ENCODE measurements at places on chromosomes 13 and 19. TPM values are rescaled to one million over a fixed set of nuclear protein-coding genes. Genes with fewer than 3 reads are reported as not detected.

TSHZ3 gene
- 8.1 TPM for total RNA-seq

CERS1 gene
- total RNA-seq, result 30.6 TPM

TGFBR3L gene
- total RNA-seq, result 0.21 TPM

TUBA3C gene
- not detected for total RNA-seq

OVOL3 gene
- not detected for total RNA-seq

FUT6 gene
- not detected for total RNA-seq

SHISA7 gene
- total RNA-seq, result not detected

BEST2 gene
- 0.05 TPM for total RNA-seq

NAPSA gene
- 0.48 TPM for total RNA-seq

SLAIN1 gene
- 0.10 TPM for total RNA-seq

ACP7 gene
- not detected for total RNA-seq

CEACAM3 gene
- total RNA-seq, result not detected

RUVBL2 gene
- total RNA-seq, result 106 TPM

LIM2 gene
- not detected for total RNA-seq

PLPPR3 gene
- 0.26 TPM for total RNA-seq

CYP2S1 gene
- not detected for total RNA-seq

CD70 gene
- 0.64 TPM for total RNA-seq

ESD gene
- total RNA-seq, result 146 TPM

CGB1 gene
- not detected for total RNA-seq

NUDT15 gene
- 16.8 TPM for total RNA-seq

TMEM86B gene
- total RNA-seq, result 0.73 TPM

PRDX2 gene
- 130 TPM for total RNA-seq

TEX29 gene
- not detected for total RNA-seq

COX7A1 gene
- total RNA-seq, result not detected

PPP1R13L gene
- 0.73 TPM for total RNA-seq

IL4I1 gene
- total RNA-seq, result 0.35 TPM

METTL21C gene
- not detected for total RNA-seq

CACNG6 gene
- total RNA-seq, result 30.8 TPM

PROZ gene
- not detected for total RNA-seq

RXFP2 gene
- total RNA-seq, result not detected

ACOD1 gene
- not detected for total RNA-seq

LILRA1 gene
- not detected for total RNA-seq

IGFL3 gene
- not detected for total RNA-seq

WDR87 gene
- total RNA-seq, result not detected

VSTM1 gene
- not detected for total RNA-seq

PSG1 gene
- total RNA-seq, result 16.3 TPM

LSR gene
- total RNA-seq, result 0.43 TPM

FCHO1 gene
- not detected for total RNA-seq

ZNF177 gene
- total RNA-seq, result 1.7 TPM

C19orf73 gene
- not detected for total RNA-seq

CYP4F8 gene
- total RNA-seq, result not detected

ZNF90 gene
- not detected for total RNA-seq

ZNF555 gene
- total RNA-seq, result 29.1 TPM

ZNF844 gene
- 3.1 TPM for total RNA-seq

POSTN gene
- total RNA-seq, result 144 TPM

AMER2 gene
- total RNA-seq, result not detected

PPP1R37 gene
- 80.2 TPM for total RNA-seq

SLC25A41 gene
- total RNA-seq, result not detected

ZFR2 gene
- total RNA-seq, result not detected

TSSK6 gene
- 0.91 TPM for total RNA-seq

LYPD5 gene
- 0.11 TPM for total RNA-seq

BSG gene
- 528 TPM for total RNA-seq

GGN gene
- 0.59 TPM for total RNA-seq

MUC16 gene
- not detected for total RNA-seq

TMEM59L gene
- total RNA-seq, result 0.64 TPM

ZNF581 gene
- total RNA-seq, result 13.2 TPM

Data from myocyte (in vitro differentiated cells).